H9 (cell line): ENCODE measurements at places on chromosomes 11 and 22.

GRCh38 chr11:102112509-102112821 lies 2.2 kb downstream of the YAP1 start:
- no peak for DNase-seq

DNA sequence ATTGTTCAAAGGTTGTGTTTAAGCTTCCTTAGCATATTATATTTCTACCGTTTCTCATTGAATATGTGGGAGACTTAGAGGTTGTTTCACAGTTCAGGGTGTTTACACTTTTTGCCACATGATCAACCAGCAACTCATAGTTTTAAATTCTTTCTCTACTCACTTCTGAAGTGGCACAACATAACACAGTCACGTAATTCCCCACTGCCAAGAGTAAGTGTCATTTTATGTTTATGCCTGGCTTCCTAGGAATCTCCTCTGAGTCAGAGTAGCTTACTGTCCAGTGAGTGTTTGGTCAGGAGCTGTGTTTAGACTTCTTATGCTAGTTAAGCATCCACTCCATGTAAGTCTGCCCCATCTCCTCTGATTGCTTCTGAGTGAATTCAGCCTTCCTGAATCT lies 520.8 kb upstream of the KIRREL3 start:
- no peak for DNase-seq

GRCh38 chr11:104320097-104320496 lies 156.2 kb upstream of the PDGFD start:
- no peak for DNase-seq

GRCh38 chr22:46143491-46144147 lies 6.7 kb upstream of the PPARA start:
- DNase-seq: no peak

DNA sequence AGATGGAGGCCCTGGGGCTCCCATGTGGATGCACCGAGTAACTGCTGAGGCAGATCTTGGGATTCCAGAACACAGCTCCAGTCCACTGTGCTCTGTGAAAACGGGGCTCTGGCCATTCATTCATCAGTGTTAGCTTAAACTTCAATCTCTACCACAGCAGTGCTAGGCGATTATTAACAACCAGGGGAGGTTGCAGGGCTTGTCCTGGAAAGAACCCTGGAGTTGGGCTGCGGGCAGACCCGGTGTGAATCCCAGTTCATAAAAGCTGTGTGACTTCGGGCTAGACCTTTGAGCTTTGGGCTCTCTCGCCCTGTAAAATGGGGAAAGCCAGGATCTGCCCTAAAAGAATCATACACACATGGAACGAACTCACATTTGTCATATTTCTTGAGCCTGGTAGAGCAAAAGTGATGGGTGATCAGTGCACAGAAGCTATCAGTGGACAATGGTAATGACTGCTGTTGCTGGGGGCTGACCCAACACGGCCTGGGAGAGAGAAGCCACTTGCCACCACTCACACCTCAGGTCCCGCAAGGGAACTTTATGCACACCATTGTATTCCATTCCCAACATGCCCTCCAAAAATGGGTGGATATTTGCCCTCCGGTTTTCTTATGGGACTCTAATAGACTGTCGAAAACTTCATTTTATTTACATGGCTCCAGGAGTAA lies 15.6 kb upstream of the CRYBB3 start:
- no peak for DNase-seq

DNA sequence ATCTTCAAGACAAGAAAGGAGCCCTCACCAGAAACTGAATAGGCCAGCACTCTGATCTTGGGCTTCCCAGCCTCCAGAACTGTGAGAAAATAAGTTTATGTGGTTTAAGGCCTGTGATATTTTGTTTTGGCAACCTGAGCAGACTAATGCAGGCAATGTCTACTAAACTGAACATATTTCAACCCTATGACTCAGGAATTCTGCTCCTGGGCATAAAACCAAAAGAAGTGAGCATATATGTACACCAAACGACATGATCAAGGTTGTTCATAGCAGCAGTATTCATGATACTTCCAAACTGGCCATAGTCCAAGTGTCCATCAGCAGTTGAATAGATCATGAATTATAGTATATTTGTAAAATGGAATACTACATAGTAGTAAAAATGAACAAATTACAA lies 29.0 kb downstream of the CSNK2A3 start:
- DNase-seq: no peak

DNA sequence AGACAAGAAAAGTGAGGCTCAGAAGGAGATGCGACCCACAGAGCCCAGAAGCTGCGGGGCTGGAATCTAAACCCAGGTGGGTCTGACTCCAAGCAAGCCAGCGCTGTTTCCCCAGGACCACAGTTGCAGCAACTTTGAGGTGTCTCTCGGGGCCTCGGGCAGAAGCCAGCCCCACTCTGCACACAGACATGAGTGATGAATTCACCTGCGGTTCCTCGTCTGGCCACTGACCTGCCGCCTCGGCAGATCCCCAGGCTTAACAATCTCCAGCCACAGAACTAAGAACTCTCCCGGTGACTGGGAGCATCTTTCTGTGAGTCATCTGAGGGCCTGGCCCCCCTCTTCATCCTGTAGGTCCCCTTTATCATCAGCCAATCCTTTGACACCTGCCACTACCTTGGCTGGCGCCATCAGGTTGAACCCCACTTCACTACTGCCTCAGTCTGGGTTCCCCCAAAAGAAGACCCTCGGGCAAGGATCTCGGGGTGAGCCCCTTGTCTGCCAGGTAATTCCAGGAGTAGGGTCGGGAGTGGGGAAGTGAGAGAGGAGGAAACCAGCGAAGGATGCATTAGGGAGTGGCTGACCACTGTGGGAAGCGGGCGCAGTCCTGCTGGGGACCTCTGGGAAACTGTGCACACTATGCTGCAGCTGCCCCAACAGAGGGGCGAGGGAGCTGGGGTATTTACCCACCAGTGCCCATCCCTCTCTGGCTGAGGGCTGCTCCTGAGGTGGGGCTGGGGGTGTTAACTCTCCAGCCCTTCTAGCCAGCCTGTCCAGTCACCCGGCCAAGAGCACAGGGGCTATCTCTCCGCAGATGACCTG lies 33.0 kb upstream of the MN1 start:
- DNase-seq: no peak

- peak; percentile 79 for DNase-seq
These were observed 14.6 kb upstream of the TEF start for GRCh38 chr22:41367039-41367679.

GRCh38 chr11:65932558-65932919 lies 12.7 kb upstream of the TSGA10IP start:
- peak; percentile 61 for DNase-seq

DNA sequence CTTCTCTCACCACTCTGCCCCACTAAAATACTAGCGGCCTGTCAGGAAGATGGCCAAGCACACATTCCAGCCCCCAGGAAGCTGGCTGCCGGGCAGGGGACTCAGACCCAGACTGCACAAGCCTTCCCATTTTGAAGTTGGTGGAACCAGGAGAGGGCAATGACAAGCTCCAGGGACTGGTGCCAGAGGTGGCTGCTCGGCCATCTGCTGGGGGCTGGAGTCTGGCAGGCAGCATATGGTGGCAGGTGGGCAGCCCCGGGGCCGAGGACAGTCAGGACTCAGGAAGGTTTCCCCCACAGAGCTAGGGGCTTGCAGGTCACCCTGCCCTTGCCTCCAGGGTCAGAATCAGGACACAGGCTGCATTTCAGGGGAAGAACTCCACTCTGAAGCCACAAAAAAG lies 22.6 kb downstream of the KCNJ5 start:
- no peak for DNase-seq

- DNase-seq: peak; percentile 29
These were observed 13.1 kb downstream of the SYNGR1 start for GRCh38 chr22:39362932-39363331.

DNA sequence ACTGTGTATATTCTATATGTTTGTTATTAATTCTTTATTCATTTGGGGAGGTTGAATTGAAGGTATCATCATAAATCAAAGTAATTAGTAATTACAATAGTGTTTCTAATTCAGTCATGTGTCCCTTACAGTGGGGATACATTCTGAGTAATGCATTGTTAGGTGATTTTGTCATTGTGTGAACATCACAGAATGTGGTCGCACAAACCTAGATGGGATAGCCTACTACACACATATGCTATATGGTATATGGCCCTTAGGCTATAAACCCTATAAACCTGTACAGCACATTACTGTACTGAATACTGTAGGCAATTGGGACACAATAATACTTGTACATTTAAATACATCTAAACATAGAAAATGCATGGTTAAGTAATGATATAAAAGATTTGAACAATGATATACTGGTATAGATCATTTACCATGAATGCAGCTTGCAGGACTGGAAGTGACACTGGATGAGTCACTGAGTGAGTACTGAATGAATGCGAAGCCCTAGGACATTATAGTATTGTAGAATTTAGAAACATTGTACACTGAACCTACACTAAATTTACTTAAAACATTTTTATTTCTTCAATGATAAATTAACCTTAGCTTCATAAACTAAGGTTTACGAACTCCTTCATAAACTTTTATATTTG lies 936.2 kb upstream of the CHORDC1 start:
- no peak for DNase-seq

- DNase-seq: no peak
These were observed 2.0 kb downstream of the SIPA1 start for GRCh38 chr11:65639623-65640482.

GRCh38 chr22:40679249-40679963 lies at the start of gene MCHR1:
TSS of gene MCHR1 (plus strand) at chr22:40679484. CDS start at chr22:40679653, 169 bp downstream.
- no peak for DNase-seq

GRCh38 chr22:33024626-33025025 lies 33.6 kb downstream of the SYN3 start:
- no peak for DNase-seq

GRCh38 chr11:127000981-127001380 lies 411 bp upstream of the KIRREL3 start:
- no peak for DNase-seq

DNA sequence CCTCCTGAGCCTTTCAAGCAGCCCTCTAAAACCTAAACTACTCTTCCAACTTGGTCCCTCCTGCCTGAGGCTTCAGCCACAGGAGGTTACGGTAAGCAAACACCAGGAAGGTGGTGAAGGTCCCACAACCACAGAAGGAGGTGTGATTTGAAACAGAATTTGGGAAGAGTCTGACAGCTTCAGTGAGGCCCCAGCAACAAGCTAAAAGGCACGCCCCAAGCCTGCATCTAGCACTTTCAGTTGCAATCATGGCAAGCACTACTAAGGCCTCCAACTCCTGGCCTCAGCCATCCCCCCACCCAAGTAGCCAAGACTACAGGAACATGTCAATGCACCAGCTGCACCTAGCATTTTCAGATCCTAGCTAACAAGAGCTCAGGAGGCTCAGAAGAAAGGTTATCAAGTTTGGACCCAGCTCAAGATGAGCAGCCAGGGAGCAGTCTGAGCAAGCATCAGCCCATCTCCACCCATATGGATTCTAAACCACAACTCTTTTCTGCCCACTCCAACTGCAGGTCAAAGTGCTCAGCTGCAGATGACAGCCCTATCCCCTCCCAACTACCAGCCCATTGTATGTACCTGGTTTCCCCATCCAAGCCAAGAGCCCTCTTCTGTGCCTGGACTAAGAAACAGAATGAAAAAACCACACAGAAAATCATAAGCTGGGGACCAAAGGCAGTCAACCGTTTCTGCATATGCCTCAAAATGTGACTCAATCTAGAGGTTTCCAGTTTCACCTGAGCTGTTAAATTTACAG lies 10.4 kb upstream of the AHNAK start:
- no peak for DNase-seq

- DNase-seq: no peak
These were observed 161.5 kb upstream of the ISX start for GRCh38 chr22:34904486-34904885.

DNA sequence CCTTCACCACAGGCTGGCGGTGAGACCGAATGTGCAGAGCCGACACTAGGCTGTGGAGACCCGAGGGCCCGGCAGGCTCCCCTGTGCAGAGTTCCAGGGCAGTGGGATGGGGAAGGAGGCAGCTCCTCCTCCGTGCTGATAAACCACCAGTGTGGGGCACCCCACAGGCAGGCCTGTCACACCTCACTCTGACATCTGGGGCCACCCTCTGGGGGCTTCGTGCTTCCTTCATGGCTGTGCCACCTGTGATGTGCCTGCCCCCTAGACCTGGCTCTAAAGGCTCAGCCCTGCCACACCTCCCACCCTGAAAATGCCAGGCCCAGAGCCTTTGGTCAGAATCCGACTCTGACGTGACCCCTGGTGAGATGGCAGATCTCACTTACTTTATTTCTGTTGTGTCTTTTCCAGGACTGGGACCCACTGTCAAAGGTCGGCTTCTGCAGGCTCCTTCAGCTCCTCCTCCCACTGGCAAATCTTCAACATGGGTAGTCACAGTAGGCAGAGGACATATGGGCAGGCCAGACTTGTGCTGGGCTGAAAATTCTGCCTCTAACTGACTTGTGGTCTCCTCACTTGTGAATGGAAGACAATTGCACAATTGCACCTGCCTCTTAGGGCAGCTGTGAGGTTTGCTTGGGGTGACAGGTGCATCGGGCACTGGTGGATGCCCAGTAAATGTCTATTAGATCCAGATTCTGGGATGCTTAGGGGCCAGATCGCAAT lies 46.2 kb upstream of the TSKU start:
- DNase-seq: no peak

- no peak for DNase-seq
These were observed 12.9 kb upstream of the CRY2 start for GRCh38 chr11:45834298-45834756.

DNA sequence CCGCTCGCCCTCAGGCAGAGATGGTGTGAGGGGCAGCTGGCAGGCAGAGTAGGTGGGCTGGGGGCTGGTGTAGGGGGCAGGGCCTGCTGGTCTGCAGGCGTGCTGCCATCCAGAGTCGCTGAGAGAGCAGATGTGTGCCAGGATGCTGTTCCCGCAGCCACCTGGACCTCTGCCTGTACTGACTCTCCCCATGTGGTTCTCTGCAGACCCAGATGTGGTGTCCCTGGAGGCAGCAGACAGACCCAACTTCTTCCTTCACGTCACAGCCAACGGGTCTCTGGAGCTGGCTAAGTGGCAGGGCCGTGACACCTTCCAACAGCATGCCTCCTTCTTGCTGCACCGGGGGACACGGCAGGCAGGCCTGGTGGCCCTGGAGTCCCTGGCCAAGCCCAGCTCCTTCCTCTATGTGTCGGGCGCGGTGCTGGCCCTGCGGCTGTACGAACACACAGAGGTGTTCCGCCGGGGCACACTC lies 58.6 kb downstream of the OTOG start:
- DNase-seq: no peak

DNA sequence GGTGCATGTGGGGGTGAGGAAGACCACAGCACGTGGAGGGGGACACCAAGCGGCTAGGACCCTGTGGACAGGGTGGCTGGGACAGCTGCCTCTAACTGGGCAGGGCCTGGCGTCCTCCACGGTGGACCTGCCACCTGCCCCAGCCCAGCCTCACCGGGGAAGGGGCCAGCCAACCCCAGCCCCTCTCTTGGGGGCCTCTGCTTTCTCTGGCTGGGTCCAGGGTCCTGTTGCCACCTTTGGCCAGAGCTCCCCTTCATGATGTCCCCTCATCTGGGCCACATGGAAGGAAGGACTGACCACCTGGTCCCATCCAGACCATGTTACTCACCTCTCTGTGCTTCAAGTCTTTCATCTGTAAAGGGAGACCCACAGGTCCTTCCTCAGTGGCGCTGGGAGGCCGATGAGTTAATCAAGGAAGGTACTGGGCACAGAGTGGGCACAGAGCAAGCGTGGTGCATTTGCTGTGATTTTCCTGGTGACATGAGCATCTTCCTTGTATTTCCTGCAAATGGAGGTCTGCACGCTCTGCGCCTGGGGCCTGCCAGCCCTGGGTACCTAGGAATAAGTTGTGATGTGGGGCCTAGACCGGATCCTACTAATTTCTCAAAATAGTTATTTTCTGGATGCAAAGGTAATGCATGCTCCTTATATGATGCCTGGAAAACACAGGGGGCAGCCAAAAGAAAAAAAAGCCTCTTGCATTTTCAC lies 538.4 kb downstream of the TBC1D22A start:
- DNase-seq: no peak
